GM12891 (cell line): ENCODE measurements at places on chromosomes 11 and 22.

- no peak for DNase-seq
These were observed 195.5 kb upstream of the SNX19 start for GRCh38 chr11:131111775-131112174.

DNA sequence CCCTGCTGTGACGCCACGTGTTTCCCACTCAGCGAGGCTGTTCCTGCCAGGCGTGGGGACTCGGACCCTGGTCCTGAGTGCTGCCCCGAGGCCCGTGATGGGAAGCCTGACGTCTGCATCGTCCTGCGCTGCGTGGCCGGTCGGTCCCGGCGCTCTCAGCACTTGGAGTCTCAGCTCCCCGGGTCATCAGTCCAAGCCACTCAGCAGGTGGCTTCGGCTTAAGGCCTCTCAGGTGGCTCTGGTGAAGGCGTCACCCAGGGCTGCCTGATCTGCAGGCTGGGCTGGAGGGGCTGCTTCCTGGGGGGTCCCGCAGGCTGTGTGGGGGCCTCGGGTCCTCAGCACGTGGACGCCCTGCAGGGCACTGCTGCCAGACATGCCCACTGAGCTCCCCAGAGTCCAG is 35.3 kb downstream of the BRSK2 start:
- no peak for DNase-seq

- no peak for DNase-seq
These were observed 13.5 kb downstream of the KCNQ1 start for GRCh38 chr11:2458321-2458720.

DNA sequence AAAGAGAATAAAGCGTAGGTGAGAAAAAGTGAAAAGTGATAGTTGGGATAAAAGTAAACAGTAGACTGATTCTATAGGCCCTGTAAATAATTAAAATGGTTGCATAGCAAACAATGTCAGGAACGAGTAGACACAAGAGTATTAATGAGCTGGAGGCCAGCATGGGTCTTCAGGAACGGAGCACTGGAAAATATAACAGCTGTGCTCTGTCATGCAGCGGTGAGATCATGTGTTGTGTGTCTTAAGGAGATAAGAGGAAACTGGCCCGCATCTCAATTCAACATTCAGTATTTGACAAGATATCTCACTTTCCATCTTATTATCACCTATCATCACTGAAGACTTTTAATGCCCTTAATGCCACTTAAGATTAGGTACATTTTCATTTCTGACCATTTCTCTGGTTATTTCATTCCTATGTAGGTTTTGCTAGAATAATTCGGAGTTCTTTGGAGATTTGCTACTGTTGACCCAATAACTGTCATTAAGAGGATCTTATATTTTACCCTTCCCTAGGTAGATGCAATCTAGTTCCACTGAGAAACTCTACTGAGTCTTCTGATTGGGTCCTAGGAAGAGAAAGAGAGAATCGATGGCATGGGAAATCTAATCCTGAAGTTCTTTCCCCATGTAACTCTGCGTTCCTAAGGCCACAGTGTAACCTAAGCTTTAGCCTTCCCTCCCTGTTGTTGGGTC is 35.5 kb upstream of the VWA5A start:
- DNase-seq: no peak

- DNase-seq: no peak
These were observed 5.3 kb downstream of the FXYD6 start for GRCh38 chr11:117871160-117871559.

GRCh38 chr22:31526270-31526669 is 29.9 kb downstream of the SFI1 start:
- no peak for DNase-seq

DNA sequence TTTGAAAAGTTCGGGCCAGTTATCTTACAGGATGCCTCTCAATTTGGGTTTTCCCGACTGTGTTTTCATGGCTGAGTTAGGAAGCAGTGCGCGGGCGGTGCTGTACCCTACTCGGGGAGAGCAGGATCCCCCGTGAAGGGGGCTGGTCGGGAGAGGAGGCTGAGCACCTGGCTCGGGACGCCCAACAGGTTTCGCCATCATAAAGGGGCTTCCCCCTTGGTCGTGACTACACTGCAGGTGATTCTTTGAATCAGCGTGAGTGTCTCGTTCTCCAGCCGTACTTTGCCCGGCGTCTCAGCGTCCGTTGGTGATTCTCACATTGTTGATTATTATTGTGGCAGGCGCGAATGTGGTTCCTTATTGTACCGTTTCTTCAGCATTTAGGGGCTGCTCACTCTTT is 46.6 kb downstream of the ST14 start:
- DNase-seq: no peak

- no peak for DNase-seq
These were observed 2.8 kb upstream of the AMPD3 start for GRCh38 chr11:10452211-10452767.

DNA sequence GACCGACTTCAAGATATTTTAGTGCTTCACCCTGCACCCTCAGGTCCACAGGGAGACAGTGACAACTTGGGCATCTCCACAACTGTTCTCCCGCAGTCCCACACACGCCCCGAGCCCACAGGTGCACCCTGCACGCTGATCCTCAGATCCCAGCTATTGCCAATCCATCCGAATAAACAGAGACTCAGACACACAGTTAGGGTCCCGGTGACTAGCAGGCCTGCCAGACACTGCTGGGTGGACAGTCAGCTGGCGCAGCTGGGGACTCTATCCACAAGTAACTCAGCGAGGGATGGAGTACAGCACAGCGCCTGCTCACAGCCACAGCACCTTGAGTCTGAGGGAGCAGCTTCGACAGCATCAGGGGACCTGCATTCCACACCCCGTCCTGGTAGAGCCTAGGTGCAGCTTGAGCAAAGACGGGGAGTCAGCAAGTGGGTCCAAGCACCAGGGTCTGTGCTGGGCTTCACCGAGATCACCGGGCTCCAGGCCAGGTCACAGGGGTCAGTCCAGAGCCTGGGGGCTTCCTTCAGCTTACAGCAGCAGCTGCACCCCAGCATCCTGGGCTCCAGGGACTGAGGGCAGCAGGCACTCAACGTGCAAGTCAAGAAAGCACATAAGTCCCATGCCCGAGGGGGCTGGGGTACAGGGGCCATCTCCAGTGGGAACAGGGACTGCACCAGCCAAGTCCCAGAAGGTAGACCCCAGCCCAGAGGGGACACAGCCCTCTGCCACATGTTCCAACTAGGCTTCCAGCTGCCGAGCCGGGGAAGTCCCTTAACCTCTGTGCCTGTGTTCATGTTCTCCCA is 7.6 kb downstream of the RPL3 start:
- no peak for DNase-seq
